ENCODE measurements at places on chromosomes 12 and 14.

DNA sequence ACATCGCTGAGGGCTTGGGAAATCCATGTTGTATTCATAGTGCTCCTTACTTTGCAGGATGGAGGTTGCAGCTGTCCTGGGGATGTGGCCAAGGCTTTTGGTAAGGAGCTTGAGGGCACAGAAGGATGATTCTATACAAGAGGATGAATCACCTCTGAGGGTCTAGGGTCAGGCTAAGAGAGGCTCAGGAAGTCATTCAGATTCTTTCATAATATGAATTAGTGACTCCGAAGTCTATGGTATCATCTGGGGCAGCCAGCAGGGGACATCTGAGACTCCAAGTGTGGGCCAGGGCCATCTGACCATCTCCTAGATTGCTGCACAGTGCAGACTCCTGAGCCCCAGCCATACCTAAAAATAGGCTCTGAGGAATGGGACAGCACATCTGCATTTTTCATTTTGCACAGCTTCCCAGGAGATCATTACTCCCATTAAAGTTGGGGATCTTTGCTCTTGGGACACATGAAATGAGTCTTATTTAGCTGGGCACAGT lies 4.8 kb downstream of the GMPR2 start:
- no peak for DNase-seq

DNA sequence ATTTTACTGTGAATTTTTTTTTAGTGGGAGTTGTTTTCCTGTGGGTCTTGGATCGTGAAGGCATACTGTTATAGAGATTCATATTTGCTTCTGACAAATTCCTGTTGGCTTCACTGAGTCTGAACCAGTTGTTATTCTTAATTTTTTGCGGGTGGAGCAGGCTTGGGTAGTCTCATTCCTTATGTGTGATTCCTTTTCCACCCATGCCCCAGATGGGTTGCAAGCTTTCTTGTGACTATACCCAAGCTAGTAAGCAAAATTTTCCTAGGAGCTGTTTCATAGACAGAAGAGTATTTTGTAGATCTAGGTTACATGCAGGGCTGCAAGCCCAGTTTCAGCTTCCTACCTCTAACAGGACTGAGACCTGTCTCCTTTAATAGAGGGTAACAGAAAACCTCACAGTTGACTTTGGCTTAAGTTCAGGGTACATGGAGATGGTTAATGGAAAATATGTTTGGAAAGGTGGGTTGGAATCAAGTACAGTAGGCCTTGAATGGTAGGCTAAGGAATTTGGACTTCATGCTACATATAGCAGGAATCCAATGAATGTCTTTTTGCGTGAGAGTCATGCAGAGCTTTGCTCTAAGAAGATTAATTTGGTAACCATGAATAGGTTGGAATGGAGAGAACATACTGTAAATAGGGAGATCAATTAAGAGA lies 29.0 kb downstream of the TRMT5 start:
- DNase-seq = peak; percentile 64

DNA sequence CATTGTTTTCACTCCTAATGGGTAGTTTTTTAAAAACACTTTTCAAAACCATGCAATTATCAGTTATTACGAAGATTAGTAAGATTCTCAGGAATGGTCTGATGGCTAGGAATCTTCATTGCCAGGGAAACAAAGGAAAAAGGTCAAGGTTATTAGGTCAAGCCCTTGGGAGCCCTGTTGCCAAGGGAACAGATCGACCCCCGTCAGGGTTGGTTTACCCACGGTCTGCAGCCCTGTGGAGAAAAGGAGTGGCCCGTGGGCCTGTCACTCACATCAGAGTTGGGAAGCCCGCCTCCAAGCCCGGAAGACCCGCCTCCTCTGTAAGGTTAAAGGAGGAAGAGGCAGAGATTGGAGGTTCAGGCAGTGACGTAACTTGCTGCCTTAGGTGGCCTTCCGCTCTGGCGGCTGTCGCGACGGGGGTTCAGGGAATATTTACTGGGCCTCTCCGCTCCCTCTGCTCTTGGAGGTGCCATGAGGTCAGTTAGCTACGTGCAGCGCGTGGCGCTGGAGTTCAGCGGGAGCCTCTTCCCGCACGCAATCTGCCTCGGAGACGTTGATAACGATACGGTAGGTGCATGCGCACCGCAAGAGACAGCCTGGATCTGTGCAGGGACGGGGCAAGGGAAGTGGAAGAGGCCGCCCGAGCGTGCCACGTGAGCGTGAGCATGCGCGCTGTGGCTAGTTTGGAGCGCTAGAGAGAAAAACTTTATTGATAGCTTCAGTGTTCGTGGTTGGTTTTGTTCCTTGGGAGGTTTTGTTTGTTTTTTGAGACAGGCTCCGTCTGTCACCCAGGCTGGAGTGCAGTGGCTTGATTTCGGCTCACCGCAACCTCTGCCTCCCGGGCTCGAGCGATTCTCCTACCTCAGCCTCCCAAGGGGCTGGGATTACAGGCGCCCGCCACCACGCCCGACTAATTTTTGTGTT lies at the start of gene ITFG2:
Gene ITFG2, plus strand, starts transcription at position 379 of the 924 bp plus-strand sequence. Its CDS starts 93 bp downstream, at position 472.
- DNase-seq = peak; percentile 99

- DNase-seq = no peak
These were observed 29.5 kb downstream of the RIMBP2 start for GRCh38 chr12:130686511-130686991.

DNA sequence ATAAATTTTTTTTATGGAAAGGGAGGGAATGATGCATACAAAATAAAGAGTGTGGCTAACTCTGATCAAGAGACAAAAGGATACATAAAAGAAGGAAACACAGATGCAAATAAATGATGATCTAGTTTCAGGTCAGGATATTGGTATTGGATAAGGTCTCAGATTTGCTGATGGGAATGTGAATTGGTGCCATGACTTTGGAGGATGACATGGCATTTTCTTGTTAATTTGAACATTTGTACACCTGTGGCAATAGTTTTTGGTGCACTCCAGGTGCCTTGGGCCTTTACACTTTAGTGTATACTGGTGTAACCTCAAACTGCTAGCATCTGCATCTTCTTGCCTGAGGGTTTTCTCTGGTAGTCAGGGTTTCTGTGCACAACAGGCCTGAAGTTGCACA lies 279.3 kb downstream of the TMEM121 start:
- no peak for DNase-seq

DNA sequence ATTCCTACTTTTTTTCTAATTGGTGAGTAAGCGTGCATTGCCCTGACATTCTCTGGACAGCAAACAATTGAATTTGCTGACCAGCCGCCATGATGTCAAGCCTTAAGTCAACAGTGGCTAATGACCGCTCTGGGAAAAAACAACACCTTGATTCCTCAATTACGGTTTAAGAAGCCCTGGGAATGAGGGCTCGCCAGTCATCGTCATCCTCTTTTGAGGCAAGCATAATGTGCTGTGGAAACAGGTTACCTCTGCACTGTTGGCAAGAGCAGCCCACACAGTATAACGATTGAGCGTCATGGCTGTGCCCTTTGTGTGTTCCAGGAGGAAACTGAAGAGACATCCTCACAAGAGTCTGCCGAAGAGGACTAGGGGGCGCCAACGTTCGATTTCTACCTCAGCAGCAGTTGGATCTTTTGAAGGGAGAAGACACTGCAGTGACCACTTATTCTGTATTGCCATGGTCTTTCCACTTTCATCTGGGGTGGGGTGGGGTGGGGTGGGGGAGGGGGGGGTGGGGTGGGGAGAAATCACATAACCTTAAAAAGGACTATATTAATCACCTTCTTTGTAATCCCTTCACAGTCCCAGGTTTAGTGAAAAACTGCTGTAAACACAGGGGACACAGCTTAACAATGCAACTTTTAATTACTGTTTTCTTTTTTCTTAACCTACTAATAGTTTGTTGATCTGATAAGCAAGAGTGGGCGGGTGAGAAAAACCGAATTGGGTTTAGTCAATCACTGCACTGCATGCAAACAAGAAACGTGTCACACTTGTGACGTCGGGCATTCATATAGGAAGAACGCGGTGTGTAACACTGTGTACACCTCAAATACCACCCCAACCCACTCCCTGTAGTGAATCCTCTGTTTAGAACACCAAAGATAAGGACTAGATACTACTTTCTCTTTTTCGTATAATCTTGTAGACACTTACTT lies 138.9 kb downstream of the HMGA2 start:
- DNase-seq = no peak

- DNase-seq = no peak
These were observed 8.1 kb downstream of the KRT18 start for GRCh38 chr12:52956987-52957386.

- DNase-seq = no peak
These were observed 163.3 kb upstream of the LHX5 start for GRCh38 chr12:113634982-113635381.

DNA sequence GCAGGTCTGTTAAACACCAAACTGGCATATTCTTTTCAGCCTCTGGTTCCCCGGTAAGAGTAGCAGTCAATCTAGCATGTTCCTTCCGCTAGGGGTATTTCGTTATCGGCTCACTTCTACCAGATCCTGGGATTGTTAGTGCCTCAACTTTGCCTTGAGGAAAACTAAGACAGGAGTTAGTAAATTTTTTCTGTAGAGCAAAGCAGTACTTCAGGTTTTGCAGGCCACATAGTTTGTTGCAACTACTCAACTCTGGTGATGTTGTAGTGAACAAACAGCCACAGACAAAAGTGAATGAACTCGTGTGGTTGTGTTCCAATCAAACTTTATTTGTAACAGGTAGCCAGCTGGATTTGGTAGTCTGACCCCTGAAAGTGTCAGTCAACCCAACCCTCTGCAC lies 6.3 kb upstream of the CDH24 start:
- no peak for DNase-seq

DNA sequence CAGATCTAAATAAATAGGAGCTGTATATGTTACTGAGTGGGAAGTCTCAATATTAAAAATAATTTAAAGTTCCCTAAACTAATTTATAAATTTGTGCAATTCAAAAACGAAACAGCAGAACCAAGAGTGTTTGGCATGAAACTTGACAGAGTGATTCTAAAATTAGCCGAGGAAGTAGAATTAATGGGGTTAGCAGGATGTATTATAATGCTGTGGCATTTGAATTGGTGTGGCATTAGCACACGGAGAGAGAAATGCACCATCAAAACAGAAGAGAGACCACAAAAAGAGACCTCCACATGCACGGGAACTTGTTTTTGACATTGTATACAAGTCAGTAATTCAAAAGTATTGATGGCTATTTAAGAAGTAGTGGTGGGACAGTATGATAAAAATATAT lies 366.0 kb upstream of the RGS6 start:
- no peak for DNase-seq
